Activated T-cell treated with anti-CD3 and anti-CD28 coated beads, Interleukin-2, amount 50 U/mL, for 4 hours (primary cell): ENCODE measurements at places on chromosomes 7 and 10.

GRCh38 chr7:30761214-30762156, 9.6 kb downstream of the INMT start:
- no peak for DNase-seq

DNA sequence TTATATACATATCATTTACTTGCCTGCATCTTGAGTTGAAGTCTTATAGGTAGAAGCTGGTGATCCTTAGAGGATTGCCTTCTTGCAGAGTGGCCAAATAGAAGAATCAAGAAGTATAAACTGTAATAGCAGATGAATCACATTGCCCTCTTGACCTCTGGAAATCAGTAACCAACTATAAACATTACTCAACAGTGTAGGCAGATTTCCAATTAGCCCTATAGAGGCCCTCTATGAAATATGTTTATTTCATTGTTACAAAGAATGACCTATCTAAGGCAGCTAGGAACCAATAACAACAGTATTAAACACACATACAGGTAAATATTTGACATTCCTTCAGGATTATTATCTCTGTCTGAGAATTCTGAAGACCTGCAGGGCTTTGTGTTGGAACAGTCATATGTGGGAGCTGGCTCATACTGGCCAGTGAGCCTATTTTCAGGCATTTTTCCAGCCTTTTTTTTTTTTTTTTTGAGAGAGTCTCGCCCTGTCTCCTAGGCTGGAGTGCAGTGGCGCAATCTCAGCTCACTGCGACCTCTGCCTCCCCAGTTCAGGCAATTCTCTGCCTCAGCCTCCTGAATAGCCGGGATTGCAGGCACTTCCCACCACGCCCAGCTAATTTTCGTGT, 7.2 kb upstream of the SRI start:
- DNase-seq, result no peak

- DNase-seq, result no peak
Measured at GRCh38 chr7:147376192-147376591, 1214.4 kb upstream of the C7orf33 start.

DNA sequence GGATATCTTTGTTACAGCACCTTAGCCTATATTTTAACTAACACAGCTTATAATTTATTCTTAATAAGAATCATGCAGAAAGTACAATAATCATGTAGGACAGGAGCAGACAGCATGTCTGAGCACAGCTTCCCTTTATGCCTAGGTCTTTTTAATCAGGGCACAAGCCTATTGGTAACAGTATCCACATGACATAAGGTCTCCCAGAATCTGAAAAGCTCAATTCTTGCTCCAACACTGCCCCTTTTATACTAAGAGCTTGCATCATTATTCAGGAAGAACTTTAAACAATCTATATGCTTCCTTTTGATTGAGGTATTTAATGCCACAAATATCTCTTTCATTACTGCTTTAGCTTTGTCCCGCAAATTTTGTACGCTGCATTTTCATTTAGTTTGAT, 31.6 kb downstream of the IL6 start:
- DNase-seq, result no peak

- DNase-seq, result no peak
Measured at GRCh38 chr7:150946421-150947240, 31.5 kb downstream of the KCNH2 start.

DNA sequence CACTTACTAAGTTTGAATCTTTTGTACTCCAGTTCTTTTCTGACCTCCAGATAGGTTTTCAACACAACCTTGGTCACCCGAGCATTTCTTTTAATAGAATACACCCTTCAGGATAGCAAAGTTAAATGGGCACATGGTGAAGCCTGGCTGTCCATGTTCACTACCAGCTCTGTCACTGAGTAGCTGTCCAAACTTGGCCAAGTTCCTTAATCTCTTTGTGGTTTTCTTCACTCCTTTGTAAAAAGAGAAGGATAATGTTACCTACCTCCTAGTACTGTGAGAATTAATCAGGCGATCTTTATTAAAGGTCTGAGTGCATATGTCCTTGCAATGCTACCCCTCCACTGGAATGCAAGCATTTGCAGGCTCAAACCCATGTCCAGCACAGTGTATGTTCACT, 128.1 kb upstream of the PTPRZ1 start:
- no peak for DNase-seq

DNA sequence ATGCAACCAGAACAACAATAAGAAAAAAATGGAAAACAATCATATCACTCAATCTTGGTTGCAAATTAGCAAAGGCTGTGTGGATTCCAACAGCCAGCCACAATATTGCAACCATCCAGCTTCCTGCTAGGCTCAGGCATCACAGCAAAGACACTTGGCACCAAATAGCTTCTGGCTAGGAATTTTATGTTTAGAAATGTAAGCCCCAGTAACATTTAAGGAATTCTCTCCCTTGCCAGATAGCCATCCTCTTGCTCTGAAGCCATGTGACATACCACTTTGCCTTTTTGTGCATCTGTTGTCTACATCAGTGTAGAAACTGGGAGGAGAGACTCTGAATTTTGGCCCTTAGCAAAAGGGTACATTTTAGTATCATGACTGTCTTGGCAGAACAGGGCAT, 22.2 kb downstream of the MKX start:
- no peak for DNase-seq

DNA sequence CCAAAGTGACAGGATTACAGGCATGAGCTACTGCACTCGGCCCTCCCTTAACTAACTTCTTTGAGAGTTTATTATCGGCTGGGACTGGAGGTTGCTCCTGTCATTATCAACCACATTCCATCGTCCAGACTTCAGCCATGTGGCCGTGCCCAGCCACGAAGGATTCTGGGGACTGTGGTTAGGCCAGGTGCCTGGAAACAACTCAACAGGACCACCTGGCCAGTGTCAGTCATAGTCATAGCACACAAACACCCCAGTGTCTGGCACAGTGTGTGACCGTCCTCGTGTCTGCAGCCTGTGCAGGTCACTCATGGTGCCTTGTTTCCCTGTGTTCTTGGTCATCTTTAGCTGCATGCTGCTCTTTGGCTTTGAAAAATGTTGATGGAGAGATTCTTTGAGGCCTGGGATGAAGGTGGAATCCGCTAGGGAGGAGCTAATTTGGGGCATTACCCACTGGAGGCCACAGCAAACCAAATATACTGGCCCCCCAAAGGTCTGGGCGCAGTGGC, 12.7 kb upstream of the AMZ1 start:
- no peak for DNase-seq

- DNase-seq, result no peak
Measured at GRCh38 chr7:123717689-123718088, 31.1 kb downstream of the WASL start.

DNA sequence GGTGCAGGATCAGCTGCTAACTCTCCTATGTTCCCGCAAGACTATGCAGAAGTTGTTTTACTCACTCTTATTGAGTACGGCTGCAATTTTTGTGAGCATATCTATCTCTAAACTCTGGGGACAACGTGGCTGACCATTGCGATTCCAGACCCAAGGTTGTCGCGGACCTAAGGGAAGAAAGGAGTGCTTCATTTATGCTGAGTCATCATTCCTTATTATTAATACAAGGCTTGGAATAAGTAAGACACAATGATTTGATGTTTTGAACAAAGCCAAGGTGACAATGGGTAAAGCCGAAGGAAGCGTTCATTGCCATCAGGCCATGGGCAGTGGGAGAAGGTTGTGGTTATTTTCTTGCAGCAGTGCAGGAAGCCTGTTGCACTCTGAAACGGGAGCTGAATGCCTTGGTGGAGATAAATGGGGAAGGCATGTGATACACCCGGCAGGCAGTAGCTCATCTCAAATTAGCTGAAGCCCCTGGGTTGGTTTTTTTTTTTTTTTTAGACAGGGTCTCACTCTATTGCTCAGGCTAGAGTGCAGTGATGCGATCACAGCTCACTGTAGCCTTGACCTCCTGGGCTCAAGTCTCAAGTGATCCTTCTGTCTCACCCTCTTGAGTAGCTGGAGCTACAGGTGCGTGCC, 605.7 kb downstream of the TYW1 start:
- no peak for DNase-seq

- no peak for DNase-seq
Measured at GRCh38 chr10:66591865-66592264, 334.0 kb upstream of the LRRTM3 start.

GRCh38 chr7:36165059-36165458, 12.0 kb downstream of the EEPD1 start:
- no peak for DNase-seq

- DNase-seq, result peak; percentile 23
Measured at GRCh38 chr10:14879124-14879927, 660 bp downstream of the SUV39H2 start.

GRCh38 chr7:107318523-107319160, 149.8 kb downstream of the HBP1 start:
- DNase-seq, result no peak

DNA sequence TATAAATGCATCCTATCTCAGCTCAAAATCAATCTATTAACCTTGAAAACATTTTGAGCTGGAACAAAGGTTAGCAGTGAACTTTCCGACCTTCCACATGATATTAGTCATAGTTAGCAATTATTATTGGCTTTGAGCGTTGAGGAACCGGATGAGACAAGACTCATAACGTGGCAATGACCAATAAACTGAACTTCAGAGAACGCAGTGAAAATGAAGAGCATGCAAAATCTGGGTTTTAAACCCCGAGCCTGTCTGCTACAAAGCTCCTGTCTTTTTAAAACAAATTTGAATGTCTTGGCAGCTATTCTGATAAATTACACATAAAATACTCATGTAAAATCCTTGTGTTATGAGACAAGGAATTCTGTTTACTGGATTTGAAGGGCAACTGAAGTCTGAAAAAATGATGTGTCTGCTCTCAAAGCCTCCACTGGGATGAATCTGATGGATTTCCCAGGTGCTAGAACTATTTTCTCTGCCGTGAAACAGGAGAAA, 74.7 kb upstream of the ITGB1 start:
- DNase-seq, result no peak

- DNase-seq, result no peak
Measured at GRCh38 chr7:30312178-30312577, 27.8 kb downstream of the ZNRF2 start.

GRCh38 chr7:14381306-14381705, 391.8 kb upstream of the ETV1 start:
- DNase-seq, result no peak

GRCh38 chr7:149787428-149788299, 14.3 kb upstream of the ZNF467 start:
- DNase-seq, result no peak

- no peak for DNase-seq
Measured at GRCh38 chr7:52289247-52289646, 746.2 kb upstream of the POM121L12 start.

- no peak for DNase-seq
Measured at GRCh38 chr7:127158659-127159058, 94.1 kb downstream of the GRM8 start.

- DNase-seq, result no peak
Measured at GRCh38 chr10:4170633-4171314, 385.8 kb upstream of the KLF6 start.

DNA sequence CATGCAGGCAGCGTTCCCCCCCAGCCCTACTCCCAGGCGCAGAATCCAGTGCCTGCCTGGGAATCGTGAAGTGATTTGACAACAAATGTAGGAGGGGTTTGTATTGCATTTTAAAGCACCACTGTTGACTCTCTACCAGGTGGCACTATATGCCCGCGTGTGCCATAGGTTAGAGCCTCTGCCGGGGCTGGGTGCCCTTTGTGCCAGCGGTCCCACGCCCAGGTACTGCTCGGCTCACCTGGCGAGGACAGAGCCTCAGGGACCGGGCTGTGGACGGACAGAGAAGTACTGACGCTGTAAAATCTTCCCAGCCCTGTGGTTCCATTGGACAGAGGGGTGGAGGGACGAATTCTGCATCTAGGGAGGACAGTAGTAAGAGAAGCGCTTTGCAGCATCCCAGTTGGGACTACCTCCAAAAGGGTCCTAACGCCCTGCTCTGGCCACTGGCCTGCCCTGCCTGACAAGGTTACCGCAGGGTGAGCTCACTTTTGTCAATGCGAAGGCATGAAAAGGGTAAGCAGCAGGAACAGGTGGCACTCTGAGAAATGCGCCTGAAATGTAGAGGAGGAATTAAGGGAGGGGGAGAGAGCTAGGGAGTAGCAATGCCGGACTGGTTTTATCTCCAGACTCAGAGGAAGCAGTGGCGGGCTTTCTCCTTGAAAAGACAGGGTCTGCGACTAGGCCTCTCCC, 788 bp upstream of the CACNA2D1 start:
- no peak for DNase-seq

DNA sequence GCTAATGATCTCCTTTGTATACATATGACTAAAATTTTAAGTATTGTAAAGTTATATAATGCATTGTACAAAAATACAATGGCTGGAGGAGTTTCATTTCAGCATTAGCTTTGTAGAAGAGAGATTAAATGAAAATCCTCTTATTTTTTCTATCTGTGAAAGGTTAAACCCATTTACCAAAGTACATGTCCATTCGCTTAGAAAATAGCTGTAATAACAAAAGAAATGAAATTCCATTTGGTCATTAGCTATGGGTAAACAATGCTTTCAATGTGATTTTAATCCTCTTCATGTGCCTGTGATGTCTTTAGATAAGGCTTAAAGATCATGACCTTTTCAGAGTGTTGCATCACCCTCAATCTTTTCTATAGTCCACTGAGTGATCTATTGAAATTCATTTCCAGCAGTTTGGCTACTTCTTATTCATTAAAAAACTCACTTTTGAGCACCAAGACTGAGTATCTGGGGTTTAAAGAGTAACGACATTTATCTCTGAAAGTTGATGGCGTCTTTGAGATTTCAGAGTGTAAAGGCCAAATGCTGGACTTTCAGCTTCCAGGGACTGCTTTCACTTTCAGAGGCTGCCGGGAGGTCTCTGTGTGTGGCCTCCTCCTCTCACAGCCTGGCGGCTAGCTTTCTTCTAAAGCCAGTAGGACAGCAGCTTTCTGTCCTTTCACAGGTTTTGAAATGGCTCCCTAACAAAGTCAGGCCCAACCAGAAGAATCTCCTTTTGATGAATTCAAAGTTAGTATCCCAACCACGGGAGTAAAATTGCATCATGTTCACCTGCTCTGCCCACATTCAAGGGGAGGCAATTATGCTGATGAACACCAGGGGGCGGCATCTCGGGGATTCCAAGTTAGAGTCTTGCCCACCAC, 701.4 kb upstream of the COBL start:
- DNase-seq, result no peak

- no peak for DNase-seq
Measured at GRCh38 chr7:117800406-117800805, 72.8 kb downstream of the CTTNBP2 start.

GRCh38 chr10:121662945-121663917, 65.0 kb upstream of the FGFR2 start:
- no peak for DNase-seq

GRCh38 chr10:47317251-47317650, 5.0 kb upstream of the GDF2 start:
- DNase-seq, result no peak
